NCI-H146 (cell line): ENCODE measurements at places on chromosomes 6 and 20.

DNA sequence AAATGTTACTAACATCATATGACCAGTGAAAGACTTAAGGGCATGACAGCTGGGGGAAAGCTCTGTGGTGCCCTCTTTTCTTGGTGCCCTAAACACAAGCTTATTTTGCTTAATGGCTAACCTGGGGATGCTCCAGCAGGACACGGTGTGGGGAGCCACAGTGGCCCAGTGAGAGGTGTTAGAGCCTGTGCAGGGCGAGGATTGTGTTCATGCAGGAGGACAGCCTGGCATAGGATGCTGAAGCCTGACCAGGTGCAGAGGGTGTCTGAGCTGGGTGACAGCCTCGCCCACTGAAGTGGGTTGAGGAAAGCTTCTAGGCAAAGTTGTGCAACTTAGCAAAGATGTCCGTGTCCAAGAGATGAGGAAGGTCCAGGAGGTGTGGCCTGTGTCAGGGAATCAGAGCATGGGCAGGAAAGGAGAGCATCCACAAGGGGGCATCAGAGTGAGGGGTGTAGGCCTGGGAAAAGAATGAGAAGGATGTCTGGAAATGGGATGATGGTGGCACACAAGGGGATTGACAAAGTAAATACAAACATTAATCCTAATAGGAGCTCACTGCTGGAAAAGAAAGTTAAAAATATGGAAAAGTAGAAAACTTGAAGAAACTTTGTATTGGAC lies 33.9 kb downstream of the SLC17A4 start:
- peak; percentile 62 for DNase-seq

- no peak for DNase-seq
These were observed 21.0 kb downstream of the CST7 start for GRCh38 chr20:24970030-24970553.

DNA sequence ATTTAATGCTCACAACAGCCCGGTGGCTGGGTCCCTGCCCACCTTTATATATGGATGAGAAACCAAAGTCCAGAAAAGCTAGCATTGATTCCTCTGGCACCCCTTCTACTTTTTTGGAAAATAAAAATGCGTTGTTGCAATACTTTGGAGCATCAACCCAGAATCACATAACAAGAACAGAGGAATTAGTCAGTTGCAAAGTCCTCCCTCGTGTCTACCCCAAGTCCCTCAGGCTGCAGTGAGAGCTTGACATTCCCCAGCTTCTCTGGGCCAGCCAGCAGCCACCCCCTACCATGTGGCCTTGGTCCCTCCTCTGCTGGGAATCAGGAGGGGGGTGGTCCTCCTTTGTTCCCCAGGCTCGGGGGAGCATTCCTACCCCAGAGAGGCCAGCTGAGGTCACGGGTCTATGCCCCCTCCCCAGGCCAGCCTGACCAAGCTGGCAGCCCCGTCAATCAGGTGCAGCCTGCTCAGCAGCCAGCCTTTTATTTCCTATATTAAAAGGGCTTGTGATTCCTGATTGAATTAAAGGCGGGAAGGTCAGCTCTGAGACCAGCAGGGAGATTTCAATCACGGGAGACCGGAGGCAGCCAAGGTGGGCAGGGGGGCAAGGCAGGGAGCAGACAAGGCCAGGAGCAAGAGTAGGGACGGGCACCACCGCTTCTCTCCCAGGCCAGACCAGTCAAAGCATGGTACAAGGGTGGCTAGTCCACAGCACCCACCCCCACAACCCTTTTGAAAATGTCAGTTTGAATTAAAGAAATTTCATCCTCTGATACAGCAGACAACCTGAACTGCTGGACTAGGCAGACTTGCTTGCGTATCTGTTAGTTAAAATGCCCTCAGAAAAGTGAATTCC lies 158.9 kb downstream of the MRPL14 start:
- no peak for DNase-seq

DNA sequence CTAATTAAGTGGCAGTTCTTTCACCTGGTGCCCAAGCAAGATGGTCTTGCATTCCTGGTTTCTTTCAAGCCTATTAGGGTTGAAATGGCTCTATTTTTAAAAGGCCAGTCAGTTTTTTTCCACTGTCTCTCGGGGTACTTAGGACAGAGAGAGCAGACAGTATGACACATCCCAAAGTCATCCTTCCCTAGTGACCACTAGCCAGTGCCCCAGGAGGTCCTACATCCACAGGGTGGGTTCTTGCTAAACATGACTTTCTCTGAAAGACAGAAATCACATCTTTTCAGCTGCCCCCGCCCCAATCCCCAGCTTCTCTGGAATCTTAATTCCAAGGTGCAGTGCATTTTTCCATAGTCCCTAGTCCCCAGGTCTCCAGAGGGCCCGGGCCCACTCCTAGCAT lies 192.4 kb downstream of the SLC24A3 start:
- no peak for DNase-seq

DNA sequence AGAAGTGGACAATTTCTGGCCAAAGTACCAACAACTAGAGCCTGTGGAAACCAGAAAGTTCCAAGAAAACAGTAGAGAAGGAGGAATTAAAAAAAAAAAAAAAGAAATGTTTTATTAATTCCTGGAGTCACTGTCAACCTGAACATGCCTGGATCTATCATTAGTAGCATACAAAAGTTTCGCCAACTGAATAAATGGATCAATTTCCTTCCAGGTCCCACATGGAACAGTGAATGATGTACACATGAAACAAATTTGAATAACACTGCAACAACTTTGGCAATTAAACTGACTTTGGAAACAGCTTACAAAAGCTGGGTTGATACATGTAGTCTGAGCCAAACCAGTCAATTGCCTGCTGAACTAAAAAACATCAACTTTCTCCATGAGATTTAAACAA lies 90.0 kb upstream of the HMGCLL1 start:
- DNase-seq: no peak

- DNase-seq: peak; percentile 73
These were observed 81.4 kb downstream of the SOBP start for GRCh38 chr6:107571354-107571753.

- DNase-seq: no peak
These were observed at the start of gene ANGPT4 for GRCh38 chr20:916125-916799. ANGPT4 (minus strand) TSS chr20:916334; CDS start chr20:916214, 120 bp downstream.

DNA sequence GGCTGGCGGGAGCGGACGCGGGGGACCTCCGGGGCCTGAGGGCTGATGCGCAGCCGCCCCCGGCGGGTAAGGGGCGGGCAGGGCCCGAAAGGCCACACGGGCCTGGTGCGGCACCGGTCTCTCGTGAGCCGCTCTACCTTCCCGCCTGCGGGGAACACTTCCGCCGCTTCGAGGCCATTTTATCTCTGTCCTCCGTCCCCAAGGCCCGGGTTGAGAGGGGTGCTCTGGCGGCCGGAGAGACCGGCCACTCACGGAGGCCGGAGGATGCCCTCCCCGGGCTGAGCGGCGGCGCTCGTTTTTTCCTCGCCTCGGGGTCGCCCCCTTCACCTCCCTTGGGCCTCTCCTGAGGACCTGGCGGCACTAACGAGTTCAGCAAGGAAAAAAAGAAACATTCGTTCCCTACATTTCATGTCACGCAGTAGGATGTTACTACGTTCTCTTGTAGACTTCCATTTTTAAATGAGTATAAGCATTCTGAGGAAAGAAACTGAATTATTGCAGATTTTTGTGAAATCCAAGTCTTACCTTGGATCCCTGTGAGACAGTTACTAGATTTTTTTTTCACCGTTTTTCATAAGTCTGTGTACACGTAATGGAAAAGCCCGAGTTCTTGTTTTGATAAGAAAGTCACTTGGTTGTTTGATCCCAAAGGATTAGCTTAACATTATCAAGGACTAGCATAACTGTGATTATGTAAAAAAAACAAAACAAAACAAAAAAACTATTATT lies 575 bp downstream of the WTAP start:
- peak; percentile 88 for DNase-seq

- no peak for DNase-seq
These were observed 8.8 kb upstream of the FAM8A1 start for GRCh38 chr6:17591287-17591686.

- no peak for DNase-seq
These were observed 139.7 kb upstream of the TMEM170B start for GRCh38 chr6:11397622-11398450.
